Sigmoid colon (tissue), 7 donors: ENCODE measurements at places on chromosomes 11 and 22. TPM values are rescaled to one million over a fixed set of nuclear protein-coding genes. Genes with fewer than 3 reads are reported as not detected.

DNA sequence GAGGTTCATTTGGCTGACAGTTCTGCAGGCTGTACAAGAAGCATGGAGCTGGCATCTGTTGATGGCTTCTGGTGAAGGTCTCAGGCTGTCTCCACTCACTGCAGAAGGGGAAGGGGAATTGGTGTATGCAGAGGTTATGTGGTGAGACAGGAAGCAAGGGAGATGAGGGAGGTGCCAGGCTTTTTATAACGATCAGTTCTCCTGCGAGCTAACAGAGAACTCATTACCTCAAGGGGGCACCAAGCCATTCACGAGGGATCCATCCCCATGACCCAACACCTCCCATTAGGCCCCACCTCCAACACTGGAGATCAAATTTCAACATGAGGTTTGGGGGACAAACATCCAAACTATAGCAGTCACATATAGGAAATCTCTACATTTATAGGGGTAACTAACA is 38.7 kb upstream of the E2F8 start:
- no peak for DNase-seq

DNA sequence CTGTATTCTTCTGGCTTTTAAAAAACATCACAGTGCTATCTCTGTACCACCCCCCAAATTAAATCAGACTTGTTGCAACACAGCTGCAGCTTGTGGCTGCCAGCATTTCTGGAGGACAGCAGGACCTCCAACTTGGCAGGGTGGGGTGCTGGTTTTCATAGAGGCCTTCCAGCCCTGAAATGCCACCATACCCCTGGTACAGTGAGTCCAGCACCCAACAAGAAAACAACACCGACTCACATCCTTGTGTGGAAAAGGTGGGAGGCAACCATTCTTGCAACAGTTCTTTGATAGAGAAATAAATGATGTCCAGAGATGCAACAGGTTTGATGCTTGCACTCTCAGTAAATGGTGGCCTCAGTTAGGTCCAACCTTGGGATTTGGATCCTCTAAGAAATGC is 96.0 kb downstream of the ABTB2 start:
- DNase-seq, result no peak

DNA sequence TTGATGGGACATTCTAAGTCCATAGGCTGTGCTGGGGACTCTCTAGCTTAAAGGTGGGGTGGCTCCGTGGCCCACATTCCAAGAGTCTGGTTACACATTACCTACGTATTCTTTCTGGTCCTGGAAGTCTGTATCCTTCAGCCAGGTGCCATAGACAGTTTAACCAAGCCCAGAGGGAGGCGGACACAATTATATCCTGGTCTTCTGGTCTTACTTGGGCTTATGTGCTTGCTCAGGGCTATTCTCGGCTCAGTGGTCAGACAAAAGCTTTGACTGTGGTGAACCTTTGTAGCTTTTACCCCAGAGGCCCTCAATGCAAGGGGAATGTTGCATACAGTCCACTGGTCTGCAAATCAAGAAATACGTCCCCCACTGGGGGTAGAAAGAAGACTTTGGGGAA is 3.4 kb upstream of the INCENP start:
- no peak for DNase-seq

GRCh38 chr11:93791493-93791892 is 7.4 kb downstream of the MED17 start:
- no peak for DNase-seq

GRCh38 chr11:13955971-13956421 is 6.5 kb upstream of the SPON1 start:
- DNase-seq, result peak; percentile 83

DNA sequence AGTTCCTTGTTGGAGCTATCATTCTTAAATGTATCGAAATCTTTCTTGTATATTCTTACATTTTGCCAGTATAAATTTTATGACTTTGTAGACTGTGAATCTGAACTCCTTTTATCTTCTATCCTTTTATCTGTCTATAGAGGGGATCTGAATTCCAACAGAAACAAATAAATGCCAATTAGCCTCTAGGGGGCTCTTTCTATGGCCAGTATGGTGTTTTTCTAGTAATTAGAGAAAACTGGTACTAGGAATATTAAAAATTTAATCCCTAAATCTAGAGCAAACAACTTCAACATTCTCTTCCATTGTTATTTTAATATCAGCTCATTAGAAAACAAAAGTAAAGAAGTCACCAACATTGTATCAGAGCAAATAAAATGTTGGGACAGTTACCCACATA is 21.5 kb upstream of the CAT start:
- DNase-seq, result no peak

DNA sequence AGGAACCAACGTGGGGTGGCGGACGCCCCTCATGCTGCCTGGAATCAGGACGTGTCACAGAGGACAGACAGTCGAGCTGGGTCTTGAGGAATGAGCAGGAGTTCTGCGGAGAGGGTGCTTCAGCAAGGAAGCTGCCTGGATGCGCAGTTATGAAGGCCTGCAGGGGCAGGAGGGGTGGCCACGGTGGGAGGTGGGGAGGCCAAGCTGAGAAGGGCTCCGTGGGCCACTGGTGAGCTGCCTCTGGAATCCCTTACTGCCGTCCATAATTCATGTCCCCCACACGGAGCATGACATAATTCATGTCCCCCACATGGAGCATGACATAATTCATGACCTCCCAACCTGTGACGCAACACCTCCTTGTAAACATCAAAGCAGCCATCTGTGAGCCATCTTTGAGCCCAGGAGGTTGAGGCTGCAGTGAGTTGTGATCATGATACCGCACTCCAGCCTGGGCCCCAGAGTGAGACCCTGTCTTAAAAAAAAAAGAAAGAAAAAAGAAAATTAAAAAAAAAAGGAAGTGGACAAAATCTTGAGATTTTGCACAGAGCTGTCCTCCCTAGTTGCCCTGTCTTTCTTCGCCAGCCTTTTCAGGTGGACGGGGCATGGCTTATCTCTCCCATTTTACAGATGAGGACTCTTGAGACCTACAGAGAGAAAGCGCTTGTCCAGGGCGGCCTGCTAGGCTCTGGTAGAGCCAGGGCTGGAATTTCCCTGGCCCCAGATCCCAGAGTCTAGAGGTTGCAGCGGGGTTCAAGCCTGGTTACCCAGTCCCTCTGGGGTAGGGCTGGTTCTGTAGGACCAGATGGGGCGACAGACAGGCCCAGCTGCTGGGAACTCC is 24.3 kb upstream of the PICK1 start:
- DNase-seq, result peak; percentile 77

DNA sequence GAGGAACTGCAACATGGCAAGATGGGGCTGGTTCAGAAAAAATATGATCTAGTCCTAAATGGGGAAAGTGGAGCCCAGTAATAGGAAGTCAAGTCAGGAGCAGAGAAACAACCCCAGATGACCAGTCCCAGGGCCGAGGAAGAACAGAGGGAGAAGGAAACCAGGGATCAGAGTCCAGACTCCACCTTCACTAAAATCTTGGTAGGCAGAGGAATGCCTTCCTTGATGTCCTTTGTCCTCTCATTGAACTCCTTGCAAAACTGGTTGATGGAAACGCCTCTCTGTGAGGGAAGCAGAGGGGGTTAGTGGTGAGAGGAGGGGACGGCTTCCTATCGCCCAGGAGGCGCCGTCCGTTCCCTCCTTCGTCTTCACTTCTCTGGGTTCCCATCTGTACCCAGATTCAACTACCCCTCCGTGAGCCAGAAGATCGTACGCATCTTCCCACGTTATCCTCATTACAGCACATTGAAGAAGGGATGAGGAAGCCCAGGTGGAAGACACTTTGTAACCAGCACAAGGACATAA is 607 bp downstream of the MRPL11 start:
- DNase-seq, result no peak

DNA sequence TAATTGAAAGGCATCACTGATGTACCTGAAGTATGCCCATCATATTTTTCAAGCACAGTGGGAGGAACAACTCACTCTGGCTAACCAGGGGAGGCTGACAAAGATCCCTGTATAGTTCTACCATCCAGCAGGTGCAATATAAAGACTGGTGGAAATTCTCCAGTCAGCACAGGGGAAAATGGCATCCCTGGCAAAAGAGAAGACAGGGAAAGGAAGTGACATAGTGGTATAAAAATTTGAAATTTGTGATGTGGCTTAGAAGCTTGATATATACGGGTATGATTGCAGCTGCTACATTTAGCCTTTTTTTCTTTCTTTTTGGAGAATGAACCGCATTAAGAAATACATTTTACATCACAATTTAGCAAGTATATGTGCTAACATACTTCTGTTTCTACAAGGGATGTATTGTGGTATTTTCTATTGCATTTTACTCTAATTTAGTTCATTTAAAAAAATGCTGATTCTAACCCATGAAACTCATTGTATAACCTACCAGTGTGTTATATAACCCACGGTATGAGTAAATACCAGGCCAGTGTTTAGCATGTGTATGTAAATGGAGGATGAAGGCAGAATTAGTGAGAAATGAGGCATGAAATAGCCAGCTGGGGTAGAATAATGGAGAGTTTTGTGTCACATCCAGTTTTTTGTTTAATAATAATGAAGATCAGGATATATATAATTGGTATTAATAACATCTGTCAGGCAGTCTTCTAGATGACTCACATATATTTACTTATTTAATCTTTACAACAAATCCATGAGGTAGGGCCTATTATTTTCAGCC is 186.1 kb downstream of the ARHGAP42 start:
- no peak for DNase-seq

DNA sequence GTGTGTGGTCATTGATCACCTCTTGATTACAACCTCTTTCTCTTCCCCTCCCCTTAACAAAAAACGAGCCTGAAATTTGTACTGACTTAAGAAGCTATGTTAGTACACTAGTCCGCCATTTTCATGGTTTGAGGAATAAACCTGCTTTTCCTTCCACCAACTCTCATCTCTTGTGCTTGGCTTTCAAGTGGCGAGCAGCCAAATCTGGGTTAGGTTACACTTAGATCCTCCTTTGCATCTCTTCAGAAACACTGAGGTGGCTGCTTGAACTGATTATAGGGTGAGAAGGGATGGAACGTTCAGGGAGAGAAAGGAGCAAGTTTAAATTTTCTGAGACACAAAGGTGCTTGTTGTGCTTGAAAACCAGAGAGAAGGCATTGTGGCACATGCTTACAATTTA is 2171.4 kb downstream of the LRRC4C start:
- no peak for DNase-seq

GRCh38 chr22:31241200-31241599 is 29.1 kb downstream of the LIMK2 start:
- DNase-seq, result no peak

DNA sequence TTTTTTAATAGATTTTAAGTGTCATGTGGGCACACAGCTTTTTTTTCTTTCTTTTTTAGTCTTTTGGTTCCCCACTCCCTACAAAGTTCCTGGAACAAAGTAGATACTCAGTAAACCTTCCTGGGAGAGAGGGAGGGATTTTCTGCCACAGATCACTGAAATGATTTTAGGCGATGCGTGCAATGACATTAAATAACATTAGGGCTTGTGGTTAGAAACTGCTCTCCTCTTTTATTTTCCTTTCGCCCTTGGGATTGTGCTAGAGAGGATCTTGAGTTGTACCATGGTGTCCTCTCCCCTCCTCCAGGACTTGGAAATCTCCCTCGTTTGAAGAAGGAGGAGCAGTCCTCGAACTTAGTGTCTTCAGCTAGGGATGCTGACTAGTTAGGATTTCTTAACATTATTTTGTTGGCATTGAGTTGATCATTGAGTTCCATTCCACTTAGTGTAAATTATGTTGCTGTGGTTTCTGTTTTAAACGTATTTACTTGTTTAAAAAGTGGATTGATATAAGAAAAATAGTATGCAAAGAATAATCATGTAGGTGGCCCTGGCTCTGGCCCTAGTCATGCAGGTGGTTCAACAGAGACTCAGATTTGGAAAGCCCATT is 88.4 kb downstream of the TRAF6 start:
- no peak for DNase-seq

GRCh38 chr22:27790376-27791158 is 11.0 kb downstream of the MN1 start:
- no peak for DNase-seq

DNA sequence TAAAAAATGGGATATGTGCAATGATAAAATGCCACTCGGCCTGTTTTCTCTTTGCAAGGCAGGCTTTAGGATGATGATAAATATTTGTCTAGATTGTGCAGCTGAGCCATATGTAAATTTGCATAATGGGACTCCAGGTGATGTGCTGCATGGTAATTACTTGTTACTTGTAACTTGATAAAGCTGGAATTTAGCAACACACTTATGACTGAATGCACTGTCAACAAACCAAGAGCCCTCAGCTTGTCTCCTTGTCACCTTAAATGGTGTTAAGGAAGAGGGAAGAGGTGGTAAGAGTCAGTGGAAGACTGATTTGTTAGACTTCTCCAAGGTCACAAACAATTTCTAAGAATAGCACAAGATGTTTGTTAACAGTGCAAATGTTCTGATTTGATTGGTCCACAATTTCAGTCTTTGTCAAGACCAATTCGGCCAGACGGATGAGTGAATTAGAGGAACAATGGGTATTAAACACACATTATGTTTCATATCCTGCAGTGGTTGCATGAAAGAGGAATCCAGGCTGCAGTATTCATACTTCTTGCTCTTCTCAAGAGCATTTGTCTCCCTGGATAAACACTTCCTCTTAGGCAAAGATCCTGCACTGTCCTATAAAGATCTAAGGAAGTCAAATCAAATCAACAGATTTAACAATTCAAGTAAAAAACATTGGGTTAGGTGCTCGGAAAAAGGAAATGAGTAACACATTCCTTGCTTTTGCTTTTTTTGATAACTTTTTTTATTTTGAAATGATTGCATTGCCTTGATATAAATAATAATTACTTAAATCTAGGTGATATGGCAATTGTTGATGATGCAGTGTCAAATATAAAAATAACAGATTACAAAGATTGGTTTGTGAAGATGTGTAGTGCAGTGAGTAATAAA is 448.3 kb upstream of the DDI1 start:
- DNase-seq, result no peak

The HEPHL1 gene
- total RNA-seq, result not detected

The RAPSN gene
- 0.55 TPM for total RNA-seq

The OR8A1 gene
- total RNA-seq, result not detected

The SMC1B gene
- not detected for total RNA-seq

The KCNJ1 gene
- total RNA-seq, result 0.81 TPM

The NXPE2 gene
- not detected for total RNA-seq

The DGCR6 gene
- total RNA-seq, result 1.4 TPM

The OR5T1 gene
- total RNA-seq, result not detected

The OR52N4 gene
- total RNA-seq, result not detected

The KREMEN1 gene
- total RNA-seq, result 6.1 TPM

The OR8G5 gene
- total RNA-seq, result not detected
